ENCODE measurements at places on chromosomes 2 and 18. TPM values are rescaled to one million over a fixed set of nuclear protein-coding genes. Genes with fewer than 3 reads are reported as not detected.

ASB18 gene
- total RNA-seq: not detected

TMEM247 gene
- not detected for total RNA-seq

NEU2 gene
- not detected for total RNA-seq

CFAP65 gene
- total RNA-seq: not detected

TANK gene
- total RNA-seq: 41.9 TPM

DYNC2LI1 gene
- total RNA-seq: 11.7 TPM

HJURP gene
- total RNA-seq: 22.6 TPM

RASGRP3 gene
- 3.0 TPM for total RNA-seq
